ENCODE measurements at places on chromosomes 5 and 9. TPM values are rescaled to one million over a fixed set of nuclear protein-coding genes. Genes with fewer than 3 reads are reported as not detected.

Gene SHOC1
- polyA plus RNA-seq, result 0.12 TPM

Gene SLC22A4
- polyA plus RNA-seq, result 1.5 TPM

Gene RHOBTB3
- 16.2 TPM for polyA plus RNA-seq

Gene PCDHA1
- polyA plus RNA-seq, result 0.06 TPM

Gene TAF11L10
- not detected for polyA plus RNA-seq

Gene CDX1
- polyA plus RNA-seq, result 238 TPM

Gene CDC20B
- 0.04 TPM for polyA plus RNA-seq

Gene GLDC
- polyA plus RNA-seq, result 0.81 TPM

Gene TNFSF15
- 0.79 TPM for polyA plus RNA-seq

Gene IFNB1
- not detected for polyA plus RNA-seq

Gene SPAG8
- polyA plus RNA-seq, result not detected

Gene SNCB
- not detected for polyA plus RNA-seq

All from small intestine (tissue), 16 donors.